ENCODE measurements at places on chromosomes 7 and 10.
A peak's percentile ranks its signal among the peaks of the same experiment; 100 is the strongest.

GRCh38 chr7:56079450-56080185, 13.1 kb downstream of the PHKG1 start:
- peak; percentile 92 for DNase-seq

GRCh38 chr10:10164848-10165247, 852.8 kb upstream of the CELF2 start:
- no peak for DNase-seq

- DNase-seq = no peak
These were observed 537.6 kb downstream of the ACTR3B start for GRCh38 chr7:153297141-153297540.

DNA sequence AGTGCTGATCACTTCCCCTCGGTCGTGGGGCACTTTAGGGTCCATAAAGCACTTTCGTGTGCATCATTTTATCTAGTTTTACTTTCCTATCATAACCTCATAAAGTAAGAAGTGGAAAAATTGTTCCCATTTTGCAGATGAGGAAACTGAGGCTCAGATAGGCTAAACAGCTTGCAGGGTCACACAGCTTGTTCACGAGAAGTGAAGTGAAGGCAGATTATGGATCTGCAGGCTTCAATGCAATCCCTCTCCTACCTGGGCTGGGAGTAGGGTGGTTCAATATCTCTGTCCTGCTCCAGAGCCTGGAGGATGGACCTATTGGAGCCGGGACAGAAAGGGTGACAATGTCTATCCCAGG, 10.8 kb upstream of the ZNF467 start:
- no peak for DNase-seq

- DNase-seq = no peak
These were observed 146.3 kb downstream of the SKAP2 start for GRCh38 chr7:26718063-26718462.

GRCh38 chr7:128863433-128863989, 855 bp downstream of the ATP6V1F start:
- DNase-seq = peak; percentile 91

- no peak for DNase-seq
These were observed 229.6 kb downstream of the PRPF18 start for GRCh38 chr10:13816195-13816925.

GRCh38 chr7:158662610-158663427, 41.8 kb downstream of the NCAPG2 start:
- DNase-seq = no peak

- DNase-seq = no peak
These were observed 158.8 kb downstream of the DIP2C start for GRCh38 chr10:530717-531116.

DNA sequence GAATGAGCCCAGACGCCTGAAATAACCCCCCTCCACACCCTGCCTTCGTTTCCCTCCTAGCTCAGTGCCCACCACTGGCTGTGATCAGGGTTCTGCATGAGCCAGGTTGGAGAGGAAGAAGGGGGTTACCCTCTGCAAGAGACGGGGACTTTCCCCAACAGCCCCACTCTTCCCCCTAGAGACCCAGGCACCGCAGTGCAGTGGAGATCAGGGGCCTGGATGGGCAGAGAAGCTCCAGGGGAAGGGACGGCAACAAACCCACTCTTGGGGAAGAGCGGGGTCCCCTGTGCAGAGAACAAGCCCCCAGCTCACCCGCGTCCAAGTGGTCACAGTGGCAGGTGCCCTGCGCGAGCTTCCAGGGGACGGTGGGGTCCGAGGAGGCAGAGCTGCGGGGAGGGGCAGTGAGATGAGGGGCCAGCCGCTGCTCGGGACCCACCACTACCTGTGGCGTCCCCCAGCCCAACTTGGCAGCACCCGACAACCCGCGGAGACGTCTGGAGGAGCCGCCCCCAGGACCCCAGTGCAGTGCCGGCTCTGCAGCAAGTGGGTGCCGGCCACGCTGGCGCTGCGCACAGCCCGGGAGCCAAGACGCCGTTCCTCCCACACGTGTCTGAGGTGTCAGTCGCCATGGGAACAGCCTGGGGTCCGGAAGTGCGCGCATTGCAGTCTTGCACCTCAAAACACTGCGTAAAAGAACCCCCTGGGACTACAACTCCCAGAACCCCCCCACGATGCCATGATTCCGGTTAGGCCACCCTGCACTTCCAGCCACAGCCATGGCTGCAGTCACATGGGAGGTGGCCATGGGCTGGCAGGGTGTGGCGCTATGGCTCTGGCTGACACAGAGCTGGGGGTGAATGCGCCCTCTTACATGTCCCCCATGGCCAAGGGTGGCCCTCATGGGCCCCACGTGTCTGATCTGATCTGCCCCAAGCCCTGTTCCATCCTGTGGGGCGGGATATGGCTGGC, 45.8 kb upstream of the WIPI2 start:
- DNase-seq = no peak

GRCh38 chr10:133335246-133336117, 1.2 kb downstream of the CALY start:
- peak; percentile 80 for DNase-seq

DNA sequence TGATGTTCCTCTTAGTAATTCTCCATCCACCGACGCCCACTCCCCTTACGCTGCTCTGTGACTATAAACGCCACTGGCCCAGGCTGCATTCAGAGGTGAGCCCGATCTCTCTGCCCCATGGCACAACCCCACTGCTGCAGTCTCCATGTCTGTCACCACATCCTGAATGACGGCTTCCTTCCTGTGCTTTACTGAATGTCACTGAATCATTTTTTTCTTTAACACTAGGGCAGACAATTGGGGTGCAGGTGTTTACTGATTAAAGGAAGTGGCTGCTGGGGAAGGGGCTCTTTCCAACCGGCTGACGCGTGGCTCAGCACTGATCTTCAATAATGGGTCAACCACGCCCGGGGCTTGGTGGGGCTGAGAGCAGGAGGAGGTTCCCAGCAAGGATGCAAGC, 208.3 kb downstream of the USP6NL start:
- DNase-seq = no peak

GRCh38 chr7:85114342-85114741, 72.5 kb downstream of the SEMA3D start:
- DNase-seq = peak; percentile 64

- peak; percentile 68 for DNase-seq
These were observed 28.2 kb downstream of the IL15RA start for GRCh38 chr10:5949009-5949759.

DNA sequence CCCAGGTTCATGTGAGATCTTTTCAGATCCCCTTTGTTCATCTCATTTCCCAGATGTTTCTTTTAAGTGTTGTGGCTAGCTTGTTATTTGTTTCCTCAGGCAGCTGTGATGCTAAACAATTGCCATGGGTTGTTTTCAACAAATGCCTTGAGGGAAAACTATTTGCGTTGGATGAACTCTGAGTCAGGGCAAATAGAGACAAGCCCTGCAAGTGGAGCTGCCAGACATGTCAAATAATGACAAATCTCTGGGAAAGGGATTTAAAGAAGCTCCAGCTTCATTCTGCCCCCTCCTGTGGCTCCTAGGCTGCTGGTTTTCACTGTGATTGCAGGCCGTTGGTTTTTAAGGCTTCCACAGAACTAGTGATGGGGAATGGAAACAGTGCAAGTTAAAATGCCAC, 272.4 kb upstream of the SP8 start:
- DNase-seq = peak; percentile 56

DNA sequence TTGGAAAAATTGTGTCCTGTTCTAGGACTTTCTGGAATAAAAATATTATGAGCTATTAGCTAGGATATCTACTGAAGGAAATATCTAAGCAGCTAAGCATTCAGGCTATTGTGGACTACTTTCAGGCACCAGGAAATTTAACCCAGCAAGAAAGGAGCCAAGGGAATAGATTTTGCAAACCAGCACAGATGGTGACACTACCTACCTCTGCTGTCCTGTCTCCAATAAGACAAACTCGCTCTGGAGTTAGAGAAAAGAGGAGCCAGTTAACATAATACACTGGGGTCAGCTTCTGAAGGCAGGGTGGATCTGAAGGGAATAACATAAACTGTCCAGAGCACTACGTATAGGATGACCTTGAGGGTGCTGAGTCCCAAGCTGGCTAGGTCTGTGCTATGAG, 223.7 kb upstream of the PRSS58 start:
- DNase-seq = no peak

- peak; percentile 57 for DNase-seq
These were observed 1.9 kb upstream of the SGMS1 start for GRCh38 chr10:50625649-50626132.

DNA sequence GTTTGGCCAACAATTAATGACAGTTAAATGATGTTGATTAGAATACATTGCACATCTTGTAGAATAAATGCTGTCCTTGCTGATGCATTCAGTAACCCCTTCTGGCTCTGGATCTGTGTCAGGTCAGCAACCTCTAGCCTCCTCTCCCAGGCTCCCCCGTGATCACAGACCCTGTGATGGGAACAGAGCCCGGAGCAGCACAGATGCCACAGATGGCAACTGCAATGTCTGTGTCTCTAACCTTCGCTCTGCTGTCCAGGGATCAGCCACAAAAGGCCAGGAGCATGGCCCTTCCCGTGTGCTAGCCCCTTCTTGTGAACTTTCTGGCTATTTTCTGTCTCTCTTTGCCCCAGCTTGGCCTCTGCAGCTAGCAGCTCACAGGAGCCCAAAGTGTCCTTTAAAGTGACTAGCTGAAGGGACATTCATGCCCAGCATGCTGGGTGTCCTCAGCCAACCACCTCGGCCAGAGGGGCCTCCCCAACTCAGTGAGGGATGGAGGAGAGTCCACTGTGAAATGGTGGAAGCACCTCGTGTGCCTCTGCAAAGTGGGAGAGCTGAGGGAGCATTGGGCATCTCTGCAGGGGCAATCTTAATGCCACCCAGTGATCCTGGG, 167.0 kb upstream of the TCERG1L start:
- DNase-seq = no peak

- peak; percentile 87 for DNase-seq
These were observed 50.5 kb upstream of the COBL start for GRCh38 chr7:51366930-51367613.

DNA sequence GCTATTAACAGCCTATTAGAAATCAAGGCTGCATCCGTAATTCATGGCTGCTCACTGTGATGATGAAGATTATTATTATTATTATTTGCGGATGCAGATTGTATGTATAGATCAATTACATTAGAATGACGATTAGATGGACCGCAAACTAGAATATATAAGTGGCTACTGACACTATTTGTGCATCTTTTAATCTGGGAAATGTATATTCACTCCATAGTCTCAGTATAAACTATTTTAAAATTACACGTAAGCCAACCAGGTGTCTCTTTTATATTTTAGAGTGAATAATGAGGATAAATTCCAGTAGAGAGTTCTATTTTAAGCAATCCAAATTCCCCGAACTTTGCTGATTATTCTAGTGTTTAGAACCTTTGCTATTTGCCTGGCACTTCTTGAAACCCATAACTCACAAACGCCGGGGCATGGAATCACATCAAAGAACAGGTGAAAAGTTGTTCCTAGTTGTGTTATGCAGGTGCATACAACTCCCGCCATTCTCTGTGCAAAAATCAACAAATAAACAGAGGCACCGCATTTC, 509 bp upstream of the ING3 start:
- DNase-seq = no peak

DNA sequence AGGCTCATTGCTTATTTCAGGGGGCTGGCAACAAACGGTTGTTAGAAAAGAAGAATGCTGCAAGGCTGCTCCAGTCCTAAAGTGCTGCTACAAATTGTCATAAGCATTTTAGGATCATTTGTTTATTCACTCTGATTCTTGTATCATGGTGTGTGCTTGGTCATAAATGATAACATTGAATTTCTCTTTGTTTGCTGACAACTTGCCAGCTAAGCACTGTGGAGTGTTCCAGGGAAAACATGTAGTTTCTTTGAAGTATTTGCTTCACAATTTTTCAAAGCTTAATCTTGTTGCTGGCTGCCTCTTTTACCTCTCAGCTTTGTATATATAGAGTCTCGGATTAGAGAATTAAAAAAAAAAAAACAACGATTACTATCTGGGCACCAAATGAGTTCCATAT, 263.0 kb downstream of the PHF14 start:
- DNase-seq = no peak

DNA sequence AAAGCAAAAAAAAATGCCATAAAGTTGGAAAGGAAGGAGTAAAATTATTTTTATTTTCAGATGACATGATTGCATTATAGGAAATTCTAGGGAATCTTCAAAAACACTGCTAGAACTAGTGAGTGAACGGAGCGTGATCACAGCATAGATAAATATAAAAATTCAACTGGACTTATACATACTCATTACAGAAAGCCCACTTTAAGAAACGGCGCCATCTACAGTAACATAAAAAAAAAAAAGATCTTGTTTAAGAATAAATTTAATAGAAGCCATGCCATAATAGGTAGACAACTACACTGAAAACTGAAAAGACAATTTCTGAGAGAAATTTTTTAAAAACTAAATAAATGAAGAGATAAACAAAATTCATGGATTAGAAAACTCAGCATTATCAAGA, 623.1 kb upstream of the MGMT start:
- no peak for DNase-seq

DNA sequence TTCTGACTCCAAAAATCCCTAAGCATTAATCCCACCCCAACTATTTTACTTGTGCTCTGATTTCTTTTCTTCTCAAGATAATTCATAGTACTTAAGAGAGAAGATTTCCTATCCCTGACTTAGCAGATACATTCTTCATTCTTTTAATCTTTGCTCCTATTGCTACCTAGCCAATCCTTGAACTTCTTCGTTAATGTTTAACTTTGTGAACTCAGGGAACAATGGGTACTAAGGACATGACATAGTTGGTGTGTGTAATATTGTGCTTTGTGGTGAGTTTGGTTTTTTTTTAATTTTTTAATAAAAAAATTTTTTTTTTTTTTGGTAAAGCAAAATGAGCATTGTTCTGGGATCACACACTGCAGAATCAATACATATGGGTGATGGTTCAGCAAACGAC, 166.2 kb downstream of the CHCHD3 start:
- DNase-seq = peak; percentile 61

DNA sequence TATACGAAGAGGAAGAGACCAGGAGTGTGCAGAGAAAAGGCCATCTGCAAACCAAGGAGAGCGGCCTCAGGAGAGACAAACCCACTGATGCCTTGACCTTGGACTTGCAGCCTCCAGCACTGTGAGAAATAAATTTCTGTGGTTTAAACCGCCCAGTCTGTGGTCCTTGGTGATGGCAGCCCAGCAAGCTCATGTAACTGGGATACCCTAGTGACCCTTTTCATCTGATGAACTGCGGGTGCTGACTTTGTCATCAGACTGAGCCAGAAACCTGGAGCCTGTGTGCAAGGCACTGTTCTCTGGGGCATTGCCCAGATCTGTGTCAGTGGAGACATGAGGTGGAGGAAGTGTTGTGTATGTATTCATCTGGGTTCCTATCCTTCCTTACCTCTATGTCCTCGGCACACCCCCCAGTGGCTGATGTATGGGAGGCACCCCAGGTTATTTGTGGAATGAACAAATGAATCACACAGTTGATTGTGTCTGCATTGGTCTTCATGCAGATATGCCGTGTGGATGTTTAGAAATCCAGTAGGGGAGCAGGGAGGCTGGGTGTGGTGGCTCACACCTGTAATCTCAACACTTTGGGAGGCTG, 64.5 kb upstream of the BTBD16 start:
- no peak for DNase-seq

DNA sequence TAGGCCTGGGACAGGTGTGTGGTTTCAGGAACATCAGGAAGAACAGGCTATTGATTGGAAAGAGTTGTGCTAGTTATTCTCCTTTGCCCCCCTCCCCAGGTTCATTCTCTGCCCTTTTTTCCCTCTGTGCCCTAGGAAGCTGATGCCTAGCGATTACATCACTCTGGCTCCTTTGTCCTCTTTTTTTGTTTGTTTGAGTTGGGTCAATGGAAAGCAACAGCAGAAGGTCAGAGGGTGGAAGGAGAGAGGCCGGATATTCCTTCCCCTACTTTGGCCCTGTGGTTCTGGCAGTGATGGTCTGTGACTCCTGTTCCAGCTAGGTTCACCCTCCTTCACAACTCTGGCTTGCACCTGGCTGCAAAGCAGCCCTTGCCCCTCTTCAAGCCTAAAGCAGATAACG, 18.9 kb downstream of the LOXL4 start:
- peak; percentile 29 for DNase-seq
